ENCODE measurements at places on chromosomes 7 and 10.

GRCh38 chr10:127250031-127250430, 53.6 kb upstream of the INSYN2A start:
- no peak for DNase-seq

DNA sequence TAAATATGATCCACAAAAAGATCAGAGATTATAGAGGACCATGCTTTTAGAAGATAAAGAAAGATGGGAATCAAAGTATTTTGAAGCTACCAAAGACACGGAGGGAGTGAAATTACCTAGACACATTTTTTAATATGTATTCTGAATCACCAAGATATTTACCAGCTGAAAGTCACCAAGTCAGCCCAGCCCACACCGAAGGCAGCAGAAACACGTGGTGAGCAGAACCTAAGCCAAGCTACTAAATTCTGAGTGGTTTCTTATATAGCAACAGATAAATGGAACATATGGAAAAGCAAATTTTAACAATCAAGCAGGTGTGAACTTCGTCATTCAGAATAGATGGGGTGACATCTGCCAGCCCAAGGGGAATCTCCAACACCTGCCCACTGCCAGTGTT, 134.7 kb upstream of the AKR1E2 start:
- DNase-seq, result no peak

- DNase-seq, result no peak
Measured at GRCh38 chr10:7913126-7913872, 95.0 kb downstream of the TAF3 start.

DNA sequence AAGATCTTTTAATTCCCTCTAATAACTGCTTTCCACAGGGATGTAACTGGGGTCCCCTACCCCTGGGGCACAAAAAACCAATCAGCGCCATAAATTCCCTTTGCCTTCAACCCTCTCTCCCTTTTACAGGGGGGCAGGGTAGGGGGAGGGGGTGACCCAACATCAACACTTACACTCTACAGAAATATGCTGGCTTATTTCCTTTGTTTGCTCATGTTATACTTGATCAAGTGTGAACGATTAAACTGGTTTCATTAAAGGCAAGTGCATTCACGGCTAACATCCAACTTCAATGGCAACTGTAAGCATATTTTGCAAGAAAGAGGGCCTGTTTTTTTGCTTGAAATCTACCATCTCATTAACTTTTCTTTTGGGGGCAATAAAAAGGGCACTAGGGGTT, 2.9 kb downstream of the CTBP2 start:
- no peak for DNase-seq

- DNase-seq, result no peak
Measured at GRCh38 chr10:117441812-117442443, 66.7 kb upstream of the PDZD8 start.

DNA sequence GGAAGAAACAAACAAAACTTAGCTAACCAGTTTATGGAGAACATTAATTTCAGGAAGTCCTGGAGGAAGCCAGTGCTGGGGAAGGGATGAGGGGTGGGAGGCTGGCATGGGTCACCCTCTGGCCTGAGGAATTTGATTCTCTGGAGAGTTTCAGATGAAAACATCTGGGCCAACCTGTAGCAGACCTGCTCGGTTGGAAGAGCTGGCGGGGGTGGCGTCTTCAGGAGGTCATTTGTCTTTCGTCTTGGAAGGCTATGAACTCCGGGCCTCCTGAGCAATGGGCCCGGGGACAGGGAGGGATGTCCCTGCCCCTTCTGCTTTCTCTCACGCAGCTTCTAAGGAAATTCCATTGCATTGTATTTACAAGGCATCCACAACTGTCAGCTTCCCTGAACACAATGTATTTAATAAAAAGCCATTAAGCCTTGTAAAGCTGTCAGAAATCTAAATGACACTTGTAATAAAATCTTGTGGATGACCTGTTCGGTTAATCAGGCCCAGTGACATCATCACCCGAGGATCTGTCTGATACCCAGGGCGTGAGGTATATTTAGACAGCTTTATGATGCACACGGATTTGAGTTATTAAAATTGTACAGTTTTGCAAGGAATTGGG, 250.5 kb downstream of the RAB11FIP2 start:
- DNase-seq, result no peak

DNA sequence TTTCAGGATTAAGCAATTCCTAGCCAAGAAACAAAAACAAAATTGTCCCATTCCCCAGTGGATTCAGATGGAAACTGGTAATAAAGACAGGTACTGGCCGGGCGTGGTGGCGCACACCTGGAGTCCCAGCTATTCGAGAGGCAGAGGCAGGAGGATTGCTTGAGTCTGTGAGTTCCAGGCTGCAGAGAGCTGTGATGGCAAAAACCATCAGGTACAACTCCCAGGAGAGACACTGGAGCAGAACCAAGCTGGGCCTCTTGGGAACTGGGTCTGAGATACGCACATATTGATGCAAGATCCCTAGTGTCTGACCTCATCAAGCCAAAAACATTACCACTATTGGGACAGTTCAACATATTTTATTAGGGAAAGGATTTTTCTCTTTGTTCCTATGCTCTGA, 84.0 kb upstream of the ANLN start:
- no peak for DNase-seq

- no peak for DNase-seq
Measured at GRCh38 chr7:52639981-52640380, 395.5 kb upstream of the POM121L12 start.

DNA sequence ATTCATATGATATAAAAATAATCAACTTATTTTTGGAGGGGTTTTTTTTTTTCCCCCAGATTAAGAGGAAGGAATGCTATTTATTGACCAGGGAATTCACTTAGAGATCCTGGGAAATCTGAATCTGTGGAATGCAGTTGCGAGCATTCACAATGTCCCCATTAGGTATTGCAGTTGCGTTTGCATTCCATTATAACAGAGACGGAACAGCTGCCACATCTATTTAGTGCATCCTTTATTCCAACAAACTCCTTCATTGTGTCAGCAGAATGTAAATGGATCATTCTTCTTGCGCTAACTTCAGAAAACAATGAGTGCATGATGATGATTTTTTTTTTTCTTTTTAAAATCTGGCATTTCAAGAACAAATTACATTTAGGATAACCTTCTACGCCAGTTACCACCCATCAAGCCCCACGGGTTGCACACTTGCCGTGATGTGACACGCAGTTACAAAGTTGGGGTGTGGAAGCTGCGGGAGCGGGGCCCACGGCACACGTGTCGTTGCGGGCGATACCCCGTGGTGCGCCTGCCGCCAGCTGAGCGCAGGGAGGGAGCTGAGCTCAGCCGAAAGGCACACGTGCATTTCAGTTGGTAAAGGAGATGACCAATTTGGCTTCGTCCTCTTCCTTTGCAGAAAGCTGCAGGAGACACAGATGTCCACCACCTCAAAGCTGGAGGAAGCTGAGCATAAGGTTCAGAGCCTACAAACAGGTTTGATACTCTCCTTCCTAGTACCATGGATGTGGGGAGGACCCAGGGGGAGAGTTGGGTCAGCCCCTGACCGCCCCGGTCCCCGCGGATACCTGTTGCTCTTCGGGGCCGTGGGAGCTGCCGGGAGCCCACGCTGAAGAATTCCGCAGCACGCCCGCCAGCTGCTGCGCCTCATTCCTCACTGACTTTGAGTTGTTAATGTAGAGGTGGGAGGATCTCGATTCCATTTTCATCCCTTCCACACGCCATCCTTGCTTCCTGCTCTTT, 175.3 kb upstream of the SH2B2 start:
- no peak for DNase-seq

DNA sequence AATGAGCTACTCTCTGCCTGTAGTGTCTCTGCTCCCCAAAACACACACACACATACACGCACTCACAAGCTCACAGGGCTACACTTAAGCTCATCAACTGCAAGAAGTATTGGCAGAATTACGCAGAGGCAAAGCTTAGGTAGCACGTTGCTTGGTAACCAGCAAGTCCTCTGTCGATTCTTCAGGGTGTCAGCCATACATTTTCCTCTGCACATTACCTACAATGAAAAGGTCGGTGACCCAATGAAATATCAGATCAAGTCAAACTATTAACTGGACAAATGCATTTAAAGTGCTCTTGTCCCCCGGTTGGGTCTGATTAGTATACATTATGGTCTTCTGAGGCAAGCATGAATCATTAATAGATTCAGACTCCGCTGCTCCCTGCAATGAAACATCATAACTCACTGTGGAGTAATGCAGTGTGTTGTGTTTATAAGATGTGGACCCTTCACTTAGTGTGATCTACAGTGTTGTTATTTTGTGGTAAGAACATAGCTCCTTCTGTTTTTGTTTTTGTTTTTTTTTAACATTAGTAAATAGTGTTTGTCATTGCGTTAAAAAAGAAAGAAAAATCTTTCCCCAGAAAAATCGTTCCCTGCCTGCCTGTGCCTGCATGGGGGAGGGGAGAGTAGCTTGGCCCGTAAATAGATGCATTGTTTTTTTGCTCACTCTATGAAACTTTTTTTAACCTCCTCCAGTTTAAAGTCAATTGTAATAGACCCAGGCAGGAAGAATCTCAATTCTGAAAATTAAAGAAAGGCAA, 325.5 kb downstream of the SFMBT2 start:
- no peak for DNase-seq

DNA sequence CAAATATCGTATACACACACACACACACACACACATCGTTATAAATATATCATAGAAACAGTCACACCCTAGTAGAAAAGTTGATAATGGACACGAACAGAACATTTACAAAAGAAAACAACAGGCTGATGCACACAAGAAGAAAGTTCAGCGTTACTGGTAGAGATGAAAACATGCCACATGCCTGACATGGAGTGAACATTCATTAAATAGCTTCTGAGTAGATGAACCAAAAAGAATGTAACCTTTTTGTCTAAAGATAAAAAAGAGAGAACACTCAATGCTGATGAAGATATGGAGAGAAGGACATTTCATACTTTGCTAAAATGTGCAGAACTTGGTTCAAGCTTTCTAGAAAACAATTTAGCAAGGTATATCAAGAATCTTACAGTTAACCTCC, 173.4 kb upstream of the KLF14 start:
- DNase-seq, result no peak

GRCh38 chr10:69303632-69304051, 25.3 kb downstream of the HK1 start:
- DNase-seq, result no peak

- no peak for DNase-seq
Measured at GRCh38 chr10:123044391-123044790, 35.6 kb downstream of the ACADSB start.

GRCh38 chr10:70649526-70649925, 22.8 kb upstream of the ADAMTS14 start:
- DNase-seq, result no peak

DNA sequence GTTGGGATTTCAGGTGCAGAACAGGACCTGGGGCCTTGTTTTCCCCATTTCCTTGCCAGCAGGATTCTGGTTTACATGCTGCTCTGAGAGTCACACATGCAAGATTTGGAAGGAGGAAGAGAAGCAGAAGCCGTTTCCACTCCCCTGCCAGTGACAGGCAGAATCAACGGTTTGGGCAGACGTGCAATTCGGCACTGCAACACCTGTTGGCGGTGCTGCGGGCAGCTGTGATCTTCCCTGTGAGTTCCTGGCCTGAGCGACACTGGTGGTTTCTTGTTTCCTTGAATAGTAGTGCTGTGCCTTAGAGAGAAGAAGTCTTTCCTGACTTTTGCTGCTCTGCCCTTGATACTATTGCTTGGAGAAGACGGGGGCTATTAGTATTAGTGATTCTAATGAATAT, 1126.2 kb downstream of the TYW1 start:
- no peak for DNase-seq

DNA sequence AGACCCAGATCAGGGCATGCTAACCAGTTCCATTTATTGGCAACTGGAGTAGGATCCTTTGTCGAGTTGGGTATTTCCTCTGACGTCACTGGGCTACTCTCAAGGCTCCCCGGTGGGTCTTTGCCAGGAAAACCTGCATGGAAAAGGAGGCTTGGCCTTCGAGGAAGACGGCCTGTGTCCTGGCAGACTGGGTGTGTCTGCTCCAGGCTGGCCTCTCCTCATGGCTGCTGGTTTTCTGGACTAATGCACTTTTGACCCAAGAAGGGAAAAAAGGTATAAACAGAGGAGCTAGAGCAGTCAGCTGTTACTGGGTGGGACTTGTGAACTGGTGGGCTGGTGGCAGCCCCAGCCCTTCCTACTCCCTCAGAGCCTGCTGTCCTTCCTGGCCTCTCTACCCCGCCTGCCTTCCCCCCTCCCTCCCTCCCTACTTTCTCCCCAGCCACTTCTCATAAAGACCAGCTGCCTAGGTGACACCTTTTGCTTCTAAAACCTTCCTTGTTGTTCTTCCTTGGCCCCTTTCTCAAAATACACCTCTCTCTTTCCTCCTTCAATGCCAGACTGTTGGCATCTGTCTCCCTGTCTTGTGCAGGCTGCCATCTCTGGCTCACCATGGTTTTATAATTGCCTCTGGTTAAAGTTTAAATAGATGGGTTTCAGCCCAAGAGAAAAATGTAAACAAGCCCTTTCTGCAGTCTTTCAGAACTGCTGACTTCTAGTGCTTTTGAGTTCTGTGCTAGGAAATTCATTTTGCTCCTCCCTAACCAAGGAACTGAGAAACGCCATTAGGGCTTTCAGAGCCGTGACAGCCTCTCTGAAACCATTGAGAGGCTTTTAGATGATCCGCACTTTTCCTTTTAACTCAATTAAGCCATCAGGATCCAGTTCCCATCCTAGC, 101.8 kb upstream of the MKLN1 start:
- DNase-seq, result no peak

DNA sequence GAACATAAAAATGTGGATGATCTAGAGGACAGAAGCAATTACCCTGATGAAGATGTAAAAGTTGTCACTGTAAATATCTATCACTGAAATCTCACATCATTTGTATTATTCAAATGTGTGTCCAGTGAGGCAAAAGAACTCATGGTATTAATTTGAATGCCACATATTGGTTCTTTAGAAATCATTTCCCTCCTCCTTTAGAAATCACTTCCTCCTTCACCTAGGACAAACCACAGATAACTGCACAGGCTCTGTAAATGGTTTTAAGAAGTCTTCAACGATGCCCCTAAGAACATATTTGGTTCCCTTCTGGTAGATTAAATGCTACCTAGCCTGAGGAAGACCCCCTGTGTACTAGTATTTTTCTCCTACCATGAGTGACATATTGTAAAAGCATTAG, 33.1 kb upstream of the ZNF518A start:
- no peak for DNase-seq
